Stimulated activated CD8-positive, alpha-beta memory T cell treated with anti-CD3 and anti-CD28 coated beads, Interleukin-2, amount 100 ng/mL, for 1 hour (primary cell): ENCODE measurements at places on chromosomes 7 and 10.

DNA sequence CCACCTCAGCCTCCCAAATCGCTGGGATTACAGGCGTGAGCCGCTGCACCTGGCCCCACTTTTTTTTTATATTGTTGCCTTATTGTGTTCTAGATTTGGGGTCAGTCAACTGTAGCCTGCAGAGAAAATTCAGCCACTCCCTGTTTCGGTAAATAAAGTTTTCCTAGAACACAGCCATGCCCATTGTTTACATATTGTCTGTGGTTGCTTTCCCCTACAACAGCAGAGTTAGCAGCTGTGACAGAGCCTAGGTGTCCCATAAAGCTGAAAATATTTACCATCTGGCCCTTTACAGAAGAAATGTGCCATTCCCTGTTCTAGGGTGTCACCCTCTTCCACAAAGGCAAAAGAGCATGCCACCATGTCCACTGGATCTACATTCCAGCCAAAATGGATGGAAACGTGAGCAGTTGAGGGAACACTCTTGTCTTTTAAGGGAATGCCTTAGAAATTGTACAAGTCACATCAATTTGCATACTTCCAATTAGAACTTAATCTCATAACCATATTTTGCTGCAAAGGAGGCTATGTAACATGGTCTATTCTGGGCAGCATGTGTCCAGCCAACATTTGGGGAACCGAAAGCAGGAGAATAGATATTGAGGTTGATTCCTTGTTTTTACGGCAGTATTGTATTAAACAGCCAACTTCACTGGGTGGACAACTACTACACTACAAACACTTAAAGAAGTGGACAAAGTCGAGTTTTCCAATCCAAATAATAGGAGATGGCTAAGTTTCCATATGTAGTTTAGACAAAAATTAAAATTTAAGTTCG, 11.0 kb upstream of the BLVRA start:
- no peak for DNase-seq

DNA sequence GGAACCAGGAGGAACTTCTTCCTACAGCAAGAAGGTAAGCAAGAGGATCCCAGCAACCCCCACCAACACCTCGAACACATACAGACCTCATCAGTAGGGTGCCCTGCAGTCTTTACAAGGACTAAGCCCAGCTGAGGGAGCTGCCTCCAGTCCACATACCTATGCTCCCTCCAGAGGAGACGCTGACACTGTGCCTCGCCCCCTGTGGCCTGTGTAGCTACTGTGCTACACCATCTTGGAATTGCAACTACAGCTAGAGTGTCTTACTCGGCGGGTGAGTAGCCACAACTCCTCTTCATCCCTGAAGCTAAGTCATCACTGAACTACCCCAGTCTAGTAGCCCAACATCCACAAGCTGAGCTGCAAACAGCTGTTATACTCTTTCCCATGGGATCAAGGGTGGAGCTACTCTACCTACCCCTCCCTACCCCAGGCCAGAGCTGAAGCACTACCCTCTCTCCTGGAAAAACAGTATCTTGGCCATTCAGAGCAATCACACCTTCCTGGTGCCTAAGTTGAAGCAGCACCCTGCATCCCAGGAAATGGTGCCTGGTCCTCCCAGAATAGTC, 42.2 kb upstream of the CAMK2B start:
- DNase-seq = no peak

DNA sequence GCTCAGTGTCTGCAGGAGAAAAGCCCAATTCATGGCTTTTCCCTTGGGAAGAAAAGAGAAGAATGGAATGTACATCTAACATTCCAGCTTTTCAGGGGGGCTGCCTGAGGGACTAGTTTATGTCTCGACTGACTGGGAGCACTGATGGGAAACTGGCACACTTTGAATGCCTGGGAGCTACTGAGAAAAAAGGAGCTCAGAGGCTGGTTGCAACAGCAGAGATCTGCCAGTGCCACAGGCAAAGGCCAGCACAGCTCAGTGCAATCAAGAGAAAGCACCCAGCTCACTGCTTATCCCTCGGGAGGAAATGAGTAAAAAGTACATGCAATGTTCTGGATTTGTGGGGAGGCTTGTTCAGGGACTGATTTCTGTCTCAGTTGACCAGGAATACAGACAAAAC, 226.2 kb downstream of the COBL start:
- no peak for DNase-seq

DNA sequence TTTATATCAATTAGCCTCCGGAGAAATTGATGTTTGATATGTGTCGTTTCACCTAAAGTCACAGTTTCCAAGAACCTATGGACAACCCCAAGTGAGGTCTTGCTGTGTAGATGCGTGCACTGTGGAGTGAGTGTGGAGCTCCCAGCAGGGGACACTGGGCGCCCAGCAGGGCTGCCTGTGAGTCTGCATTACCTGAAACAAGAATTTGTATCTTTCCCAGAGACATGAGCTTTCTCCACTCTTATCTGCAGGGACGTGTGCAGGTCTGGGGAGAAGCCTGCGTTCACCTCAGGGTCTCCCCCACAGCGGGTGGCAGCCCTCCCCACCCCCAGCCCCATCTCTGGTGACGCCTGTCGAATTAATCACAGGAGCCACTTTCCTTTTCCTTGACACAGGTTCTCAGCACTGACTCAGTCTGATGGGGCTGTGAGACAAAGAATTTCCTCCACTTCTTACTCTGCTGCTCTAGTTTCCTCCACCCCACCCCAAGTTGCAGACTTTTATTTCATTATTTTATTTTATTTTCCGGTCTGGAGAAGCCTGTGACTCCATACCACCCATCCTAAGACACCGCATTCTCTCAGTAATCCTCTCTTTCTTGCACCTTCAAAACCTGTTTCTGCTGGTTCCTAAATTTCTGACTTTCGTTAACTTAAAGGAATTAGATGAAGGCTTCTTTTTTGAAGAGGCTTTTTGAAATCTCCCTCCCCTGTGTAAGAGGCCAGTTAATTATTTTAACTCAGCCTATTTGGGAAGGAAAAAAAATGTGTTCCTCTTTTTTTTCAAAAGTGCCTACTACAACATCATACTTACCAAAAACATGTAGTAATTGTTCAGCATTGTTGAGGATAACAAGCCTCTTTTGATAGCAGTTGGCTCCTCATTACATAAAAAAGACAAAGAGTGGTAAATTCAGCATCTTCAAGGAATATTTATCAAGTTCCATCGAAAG, 17.0 kb upstream of the INSIG1 start:
- DNase-seq = no peak

DNA sequence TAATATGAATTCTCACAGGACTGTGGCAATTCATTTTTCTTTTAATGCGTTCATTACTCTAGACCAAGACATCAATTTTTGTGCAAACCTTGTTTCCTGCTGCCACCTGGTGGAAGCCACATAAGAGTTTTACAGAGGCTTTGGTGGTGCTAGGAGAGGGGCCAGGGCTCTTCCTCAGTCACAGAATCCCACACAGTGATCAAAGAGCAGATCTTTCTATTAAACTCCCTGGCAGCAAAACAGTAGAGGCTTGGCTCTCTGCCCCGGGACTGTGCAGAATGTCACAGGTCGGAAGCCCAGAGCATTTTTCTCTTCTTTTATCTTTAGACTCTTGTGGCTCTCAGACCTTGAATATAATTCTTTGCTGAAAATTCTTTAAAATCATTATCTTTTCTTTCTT, 506.4 kb upstream of the C7orf33 start:
- DNase-seq = no peak

DNA sequence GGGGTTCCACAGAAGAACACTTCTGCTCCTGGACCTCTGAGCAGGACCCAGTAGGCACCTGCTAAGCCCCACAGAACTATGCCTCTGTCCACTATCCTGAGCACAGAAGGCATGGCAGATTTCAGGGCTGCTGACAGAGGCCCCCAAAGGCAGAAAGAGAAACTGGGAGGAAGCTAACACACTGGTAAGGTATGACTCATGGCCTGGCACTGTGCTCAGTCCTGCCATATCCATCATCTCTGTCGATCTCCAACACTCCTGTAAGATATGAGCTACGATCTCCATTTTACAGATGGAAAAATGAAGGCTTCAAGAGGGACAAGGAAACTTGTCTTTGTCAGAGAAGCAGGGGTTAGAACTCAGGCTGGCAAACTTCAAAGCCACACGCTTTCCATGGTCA, 62.2 kb downstream of the GRID1 start:
- no peak for DNase-seq

- DNase-seq = no peak
These were observed 423.5 kb upstream of the ZMIZ1 start for GRCh38 chr10:78645169-78645686.

DNA sequence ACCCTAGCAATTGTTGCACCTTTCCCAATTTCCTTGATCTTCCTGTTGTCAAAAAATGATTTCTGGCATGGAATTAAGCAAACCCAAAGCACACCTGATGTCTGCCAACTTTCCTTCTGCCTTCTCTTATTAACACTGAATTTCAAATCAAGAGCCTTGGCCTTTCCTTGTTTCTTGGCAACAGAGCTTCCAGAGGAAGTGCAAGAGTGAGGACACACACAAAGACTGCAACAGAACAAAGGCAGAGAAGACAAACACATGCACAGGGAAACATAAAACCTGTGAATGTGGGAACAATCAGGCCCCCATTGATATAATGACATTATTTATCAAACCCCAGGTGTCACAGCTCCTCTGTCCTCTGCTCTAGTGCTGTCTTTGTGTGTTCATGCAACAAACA, 73.0 kb upstream of the IL6 start:
- DNase-seq = no peak
